ENCODE measurements at places on chromosomes 2 and 18.

- DNase-seq: no peak
Measured at GRCh38 chr2:220365023-220365422, 737.6 kb downstream of the SLC4A3 start.

GRCh38 chr2:176392744-176393414, 123.6 kb downstream of the MTX2 start:
- DNase-seq: no peak

GRCh38 chr2:235049069-235049468, 97.3 kb downstream of the SH3BP4 start:
- DNase-seq: no peak

- DNase-seq: no peak
Measured at GRCh38 chr2:72892506-72893173, 5.4 kb downstream of the SPR start.

- no peak for DNase-seq
Measured at GRCh38 chr2:16649353-16650286, 16.0 kb downstream of the CYRIA start.

Measured in progenitor cell of endocrine pancreas (in vitro differentiated cells).